ENCODE measurements at places on chromosomes 2 and 18.

DNA sequence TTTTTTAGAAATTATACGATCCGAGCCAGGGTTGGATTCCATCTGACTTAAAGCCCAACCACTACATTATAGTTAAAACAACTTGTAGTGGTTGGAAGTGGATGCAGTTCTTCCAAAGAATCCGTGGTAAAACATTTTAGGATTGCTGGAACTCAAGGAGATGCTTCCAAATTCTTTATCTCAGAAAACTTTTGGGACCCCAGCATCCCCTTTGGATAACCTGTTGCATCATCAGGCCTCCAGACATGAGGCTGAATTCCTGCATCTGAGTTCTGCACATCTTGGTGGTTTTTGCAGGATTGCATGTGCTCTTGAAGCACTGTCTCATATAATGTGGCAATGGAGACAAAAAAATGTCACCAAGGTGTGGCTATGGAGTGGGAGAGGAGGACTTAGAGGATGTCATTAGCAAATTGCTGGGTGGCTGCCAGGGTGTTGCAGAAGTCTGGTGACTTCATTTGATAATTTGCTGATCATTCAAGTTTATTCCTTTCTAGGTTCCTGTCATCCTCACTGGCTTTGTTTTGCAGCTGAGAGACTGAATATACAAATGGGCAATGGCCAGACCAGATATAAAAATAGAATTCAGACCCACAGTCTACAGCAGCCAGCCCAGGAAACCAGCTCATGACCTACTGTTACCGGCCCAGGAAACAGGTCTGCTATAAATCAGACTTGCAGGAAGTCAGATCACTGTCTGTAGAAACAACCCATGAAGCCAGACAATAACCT lies 207.7 kb downstream of the BCL2 start:
- no peak for DNase-seq

- DNase-seq, result no peak
Measured at GRCh38 chr2:50358586-50358985, 673.3 kb downstream of the NRXN1 start.

GRCh38 chr18:23307567-23308295 lies 145.4 kb upstream of the RIOK3 start:
- DNase-seq, result no peak

- no peak for DNase-seq
Measured at GRCh38 chr2:172047566-172048507, 37.5 kb upstream of the DLX1 start.

DNA sequence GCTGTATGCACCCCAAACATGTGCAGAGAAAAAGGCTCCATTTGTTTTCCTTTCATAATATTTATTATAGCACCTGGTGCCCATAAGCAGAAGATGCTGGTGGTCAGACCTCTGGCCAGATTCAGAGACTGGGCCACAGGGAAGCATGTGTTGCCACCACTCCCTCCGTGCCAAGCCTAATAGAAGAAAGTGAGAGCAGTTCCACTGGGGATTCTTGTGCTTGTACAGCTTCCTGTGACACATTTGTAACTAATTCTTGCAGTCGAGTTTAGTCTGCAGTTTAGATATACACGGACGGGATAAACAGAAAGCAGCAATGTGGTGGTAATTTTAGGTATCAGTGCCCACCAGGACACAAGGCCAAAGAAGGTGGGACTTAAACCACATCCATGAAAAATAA lies 135.4 kb upstream of the PIEZO2 start:
- DNase-seq, result no peak

DNA sequence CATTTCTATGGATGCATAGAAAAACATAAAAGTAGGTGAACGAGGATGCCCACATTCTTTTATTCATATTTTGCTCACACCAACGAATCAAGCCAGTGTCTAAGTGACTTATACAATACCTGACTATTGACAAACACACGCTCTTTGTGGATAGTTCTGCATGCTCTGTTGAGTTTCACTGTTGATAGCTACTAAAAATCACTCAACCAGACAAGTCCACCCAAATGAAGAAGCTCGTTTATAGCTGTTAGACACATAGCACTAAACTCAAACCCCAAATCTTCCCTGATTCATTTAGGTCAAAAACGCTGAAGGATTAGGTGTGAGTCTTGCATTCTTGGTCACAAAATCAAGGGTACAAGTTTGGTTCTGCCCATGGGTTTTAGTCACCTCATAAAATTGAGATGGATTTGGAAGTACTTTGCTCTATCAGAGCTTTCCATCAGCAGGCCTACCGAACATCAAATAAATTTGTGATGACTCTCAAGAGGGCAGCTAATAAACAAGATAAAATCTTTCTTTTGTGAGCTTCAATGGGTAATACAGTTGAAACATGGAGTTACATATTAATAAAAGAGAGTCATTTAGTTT lies 92.7 kb upstream of the ETAA1 start:
- DNase-seq, result no peak

GRCh38 chr2:163475815-163476214 lies 260.0 kb downstream of the FIGN start:
- no peak for DNase-seq

DNA sequence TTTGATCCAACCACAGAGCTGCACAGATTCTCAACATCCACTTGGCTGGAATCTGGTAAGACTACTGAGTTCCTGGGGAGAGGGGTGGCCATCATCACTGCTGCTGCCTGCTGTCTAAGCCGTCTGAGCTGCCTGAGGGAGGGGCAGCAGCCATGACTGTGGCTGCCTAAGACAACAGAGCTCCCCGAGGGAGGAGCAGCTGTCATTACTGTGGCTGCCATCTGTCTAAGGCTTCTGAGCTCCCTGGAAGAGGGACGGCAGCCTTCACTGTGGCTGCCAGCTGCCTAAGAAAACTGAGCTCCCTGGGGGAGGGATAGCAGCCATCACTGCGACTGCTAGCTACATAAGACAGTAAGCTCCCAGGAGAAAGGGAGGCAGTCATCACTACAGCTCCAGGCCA lies 584.4 kb downstream of the NR4A2 start:
- no peak for DNase-seq

- DNase-seq, result no peak
Measured at GRCh38 chr2:458425-458815, 170.5 kb upstream of the ALKAL2 start.

GRCh38 chr2:13113002-13113401 lies 396.3 kb downstream of the TRIB2 start:
- DNase-seq, result no peak

GRCh38 chr2:224401641-224402342 lies at the start of gene FAM124B:
FAM124B (minus strand) TSS chr2:224402107; CDS start chr2:224401768, 339 bp downstream.
- peak; percentile 29 for DNase-seq

DNA sequence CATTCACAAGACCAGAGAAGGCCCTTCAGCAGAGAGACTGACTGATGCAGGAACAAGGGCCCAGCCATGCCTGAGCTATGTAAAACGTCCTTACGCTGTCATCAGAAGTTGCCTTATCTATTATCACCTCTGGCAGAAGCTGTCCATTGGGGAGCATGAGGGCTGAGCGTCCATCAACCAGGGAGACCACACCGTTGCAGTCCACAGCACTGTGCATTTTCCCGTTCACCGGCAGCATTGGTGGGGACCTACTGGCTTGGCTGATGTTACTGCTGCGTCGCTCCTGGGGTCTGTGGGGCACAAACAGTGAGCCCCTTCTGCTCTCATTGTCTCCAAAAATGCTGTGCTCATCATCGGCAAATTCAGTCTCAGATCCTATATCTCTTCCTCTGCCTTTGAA lies 91.4 kb downstream of the SCN9A start:
- no peak for DNase-seq

DNA sequence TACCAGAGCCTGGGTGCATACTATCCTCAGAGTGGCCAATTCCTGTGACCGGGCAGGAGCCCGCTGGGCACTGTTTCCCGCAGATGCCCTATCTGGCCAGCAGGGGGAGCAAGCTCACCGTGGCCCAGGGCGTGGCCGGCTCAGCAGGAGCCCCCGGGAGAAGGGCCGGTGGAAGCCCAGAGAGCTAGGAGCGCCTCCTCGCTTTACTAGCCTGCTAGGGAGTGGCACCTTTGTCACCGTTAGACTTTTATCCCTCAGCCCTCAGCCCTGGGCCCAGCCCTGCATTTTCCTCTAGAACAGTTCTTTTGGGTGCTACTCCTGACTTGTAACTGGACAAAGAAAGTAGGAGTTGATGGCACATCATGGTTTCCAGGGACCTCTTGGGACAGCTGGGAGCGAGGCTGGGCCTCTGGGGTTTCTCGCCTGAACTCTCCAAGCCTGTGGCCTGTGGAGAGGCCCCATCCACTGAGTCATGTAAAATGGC lies 24.0 kb downstream of the TMEM177 start:
- peak; percentile 66 for DNase-seq

- no peak for DNase-seq
Measured at GRCh38 chr2:28979576-28980366, 1.3 kb upstream of the TOGARAM2 start.

DNA sequence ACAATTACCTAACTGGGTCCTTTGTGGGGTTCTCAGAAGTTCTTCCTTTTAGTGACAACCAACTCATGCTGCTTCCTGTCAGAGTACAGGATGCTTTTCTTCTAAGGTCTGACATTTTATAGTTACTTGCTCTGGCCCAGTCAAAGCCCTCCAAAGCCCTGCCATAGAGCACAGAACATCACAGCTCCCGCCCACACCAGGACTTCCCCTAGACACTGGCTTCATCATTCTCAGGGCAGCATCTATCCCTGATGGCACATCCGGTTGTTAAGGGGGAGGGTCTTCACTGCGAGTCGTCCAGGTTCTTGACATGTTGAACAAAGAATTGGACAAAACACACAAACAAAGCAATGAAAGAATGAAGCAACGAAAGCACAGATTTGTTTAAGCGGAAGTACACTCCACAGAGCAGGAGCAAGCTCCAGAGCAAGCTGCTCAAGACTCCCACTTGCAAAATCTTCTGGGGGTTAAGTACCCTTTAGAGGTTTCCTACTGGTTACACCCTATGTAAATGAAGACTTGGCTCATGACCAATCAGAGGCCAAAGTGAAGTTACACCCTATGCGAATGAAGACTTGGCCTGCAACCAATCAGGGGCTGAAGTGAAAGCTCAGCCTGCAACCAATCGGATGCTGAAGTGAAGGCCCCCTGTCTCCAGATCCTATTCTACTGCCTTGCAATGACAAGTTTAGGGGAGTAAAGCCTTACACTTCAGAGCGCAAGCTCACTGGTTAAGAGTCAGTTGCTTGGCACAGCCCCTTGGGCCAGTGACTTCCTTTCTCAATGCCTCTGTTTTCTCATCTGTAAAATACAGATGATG lies 79.0 kb downstream of the HDAC4 start:
- DNase-seq, result peak; percentile 57

GRCh38 chr18:23265682-23266399 lies 130.6 kb downstream of the CABLES1 start:
- no peak for DNase-seq

GRCh38 chr18:76503649-76504386 lies 8.8 kb upstream of the ZNF516 start:
- DNase-seq, result no peak

- DNase-seq, result no peak
Measured at GRCh38 chr2:206432193-206433082, 10.9 kb upstream of the ADAM23 start.

- DNase-seq, result no peak
Measured at GRCh38 chr2:52036024-52036423, 1004.1 kb upstream of the NRXN1 start.

GRCh38 chr2:101473591-101473910 lies 1.4 kb downstream of the RFX8 start:
- no peak for DNase-seq

DNA sequence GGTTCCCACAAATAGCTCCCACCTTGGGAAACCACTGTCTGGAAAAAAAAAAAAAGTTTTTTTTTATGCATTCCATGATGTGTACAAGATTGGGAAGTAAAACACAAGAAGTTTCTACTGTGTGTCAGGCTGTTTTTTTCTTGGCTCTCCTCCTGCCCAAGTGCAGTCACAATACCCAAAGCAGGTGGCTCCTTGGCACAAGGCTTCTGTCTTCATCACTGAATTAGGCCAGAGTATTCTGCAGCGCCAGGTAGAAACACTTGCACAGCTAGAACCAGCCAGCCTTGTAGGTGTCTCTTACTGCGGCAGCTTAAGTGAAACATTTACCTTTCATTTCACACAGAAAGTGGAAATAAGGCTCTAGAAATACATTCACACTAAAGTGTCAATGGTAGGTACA lies 23.8 kb upstream of the MAL start:
- no peak for DNase-seq

- DNase-seq, result no peak
Measured at GRCh38 chr2:240295256-240296103, 140.0 kb upstream of the GPC1 start.

DNA sequence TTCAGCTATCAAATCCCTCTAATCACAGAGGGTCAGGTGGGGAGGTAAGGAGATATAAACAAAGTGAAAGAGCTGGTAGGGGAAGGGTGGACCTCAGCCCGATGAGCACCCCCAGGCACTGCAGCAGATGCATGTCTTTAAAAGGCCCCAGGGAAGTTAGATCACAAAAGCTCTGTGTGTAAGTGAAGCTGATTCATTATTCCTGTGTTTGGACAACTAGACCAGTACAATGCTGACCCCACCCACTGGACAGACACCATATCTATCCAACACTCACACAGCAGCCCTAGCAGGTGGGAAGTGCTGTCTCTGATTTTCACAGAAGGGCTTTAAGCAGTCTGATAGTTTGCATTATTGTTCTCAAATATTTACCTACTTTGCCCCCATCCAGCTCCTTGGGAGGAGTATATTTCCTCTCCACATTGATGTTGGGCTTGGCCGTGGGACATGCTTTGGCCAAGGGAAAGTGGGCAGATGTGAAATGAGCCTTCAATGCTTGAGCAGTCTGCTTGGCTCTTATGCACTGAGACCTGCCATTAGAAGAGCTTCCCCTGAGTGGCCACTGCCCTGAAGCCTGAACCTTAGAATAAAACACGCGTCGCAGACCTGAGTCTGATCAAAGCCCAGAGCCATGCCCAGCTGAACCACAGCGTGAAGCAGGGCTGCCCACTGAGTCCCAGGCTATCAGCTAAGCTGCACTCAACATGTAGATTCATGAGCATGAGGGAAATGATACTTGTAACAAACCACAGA lies 111.4 kb downstream of the COPS8 start:
- no peak for DNase-seq

- DNase-seq, result no peak
Measured at GRCh38 chr2:85734942-85735608, 18.7 kb upstream of the ATOH8 start.

Data from CD4-positive, alpha-beta T cell treated with Interleukin-15 for 4 hours (primary cell).